ENCODE measurements at places on chromosomes 2 and 18.
A peak's percentile ranks its signal among the peaks of the same experiment; 100 is the strongest.

DNA sequence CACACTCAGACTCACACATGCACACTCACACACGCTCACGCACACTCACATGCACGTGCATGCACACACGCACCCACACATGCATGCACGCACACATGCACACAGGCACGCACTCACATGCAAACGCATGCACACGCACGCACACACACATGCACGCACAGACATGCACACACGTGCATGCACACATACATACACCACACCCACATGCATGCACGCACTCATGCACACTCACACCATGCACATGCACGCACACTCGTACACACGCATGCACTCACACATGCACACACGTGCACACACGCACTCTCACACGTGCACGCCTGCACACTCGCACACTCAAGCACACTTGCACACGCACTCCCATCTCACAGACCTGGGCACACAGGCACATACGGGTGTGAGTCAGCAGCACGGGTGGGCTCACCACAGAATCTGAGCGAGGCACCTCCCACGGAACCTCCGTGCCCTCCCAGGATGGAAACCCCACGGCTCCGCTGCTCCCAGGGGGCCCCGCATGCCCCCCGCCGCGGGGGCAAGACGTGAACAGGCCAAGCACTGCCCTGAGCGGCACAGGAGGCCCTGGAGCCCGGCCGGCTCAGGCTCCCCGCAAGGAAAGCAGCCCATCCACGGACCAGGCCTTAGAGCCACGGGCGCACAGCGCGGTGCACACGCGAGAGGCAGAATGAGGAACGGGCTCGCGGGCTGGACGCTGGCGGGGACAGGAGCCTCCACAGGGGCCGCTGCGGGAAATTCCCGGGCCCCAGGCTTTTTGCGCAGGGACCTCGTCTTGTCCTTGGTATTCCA lies 8.4 kb upstream of the KCNG2 start:
- no peak for DNase-seq

DNA sequence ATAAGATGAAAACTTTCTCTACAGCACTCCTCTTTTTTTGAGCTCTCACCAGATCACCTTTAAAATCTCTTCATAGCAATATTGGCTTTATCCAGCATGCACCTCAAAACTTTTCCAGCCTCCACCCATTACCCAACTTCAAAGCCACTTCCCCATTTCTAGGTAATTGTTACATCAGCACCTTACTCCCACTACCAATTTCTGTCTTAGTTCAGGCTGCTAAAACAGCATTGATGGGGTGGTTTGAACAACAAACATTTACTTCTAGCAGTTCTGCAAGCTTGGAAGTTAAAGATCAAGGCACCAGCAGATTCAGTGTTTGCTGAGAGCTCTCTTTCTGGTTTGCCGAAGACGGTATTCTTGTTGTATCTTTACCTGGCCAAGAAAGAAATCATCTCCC lies 114.0 kb upstream of the SLC39A10 start:
- DNase-seq, result no peak

DNA sequence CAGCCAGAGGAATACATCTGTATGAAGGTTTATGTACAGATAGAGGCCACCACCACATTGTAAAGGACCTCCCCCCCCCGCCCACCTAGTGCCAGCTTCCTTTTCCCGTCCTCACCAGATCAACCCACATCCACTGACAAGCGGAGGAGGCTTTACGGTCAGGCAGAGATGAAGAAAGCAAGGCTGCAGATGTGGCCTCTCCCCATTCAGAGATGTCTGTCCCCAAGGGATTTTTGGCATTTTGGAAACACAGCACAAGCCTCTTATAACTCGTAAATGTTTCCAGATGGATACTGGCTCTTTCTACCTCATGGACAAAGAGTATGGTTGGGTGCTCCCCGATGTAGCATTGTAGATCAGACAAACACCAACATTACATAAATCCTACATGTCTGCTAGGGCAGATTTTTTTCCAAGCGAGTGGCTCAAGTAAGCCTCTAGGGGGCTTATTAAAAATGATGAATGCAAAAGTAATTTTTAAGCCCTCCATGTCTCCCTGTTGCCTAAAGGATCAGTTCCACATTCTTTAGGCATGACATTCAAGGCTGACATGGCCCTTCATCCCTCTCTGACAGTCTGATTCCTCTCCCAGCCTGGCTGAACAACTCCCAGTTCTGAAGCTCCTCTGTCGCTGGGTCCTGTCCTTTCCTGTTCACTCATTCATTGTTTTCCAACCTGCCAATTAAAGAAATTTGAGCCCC lies 11.7 kb downstream of the VIT start:
- DNase-seq, result no peak

GRCh38 chr2:10478298-10478625 lies 30.1 kb upstream of the ODC1 start:
- DNase-seq, result no peak

DNA sequence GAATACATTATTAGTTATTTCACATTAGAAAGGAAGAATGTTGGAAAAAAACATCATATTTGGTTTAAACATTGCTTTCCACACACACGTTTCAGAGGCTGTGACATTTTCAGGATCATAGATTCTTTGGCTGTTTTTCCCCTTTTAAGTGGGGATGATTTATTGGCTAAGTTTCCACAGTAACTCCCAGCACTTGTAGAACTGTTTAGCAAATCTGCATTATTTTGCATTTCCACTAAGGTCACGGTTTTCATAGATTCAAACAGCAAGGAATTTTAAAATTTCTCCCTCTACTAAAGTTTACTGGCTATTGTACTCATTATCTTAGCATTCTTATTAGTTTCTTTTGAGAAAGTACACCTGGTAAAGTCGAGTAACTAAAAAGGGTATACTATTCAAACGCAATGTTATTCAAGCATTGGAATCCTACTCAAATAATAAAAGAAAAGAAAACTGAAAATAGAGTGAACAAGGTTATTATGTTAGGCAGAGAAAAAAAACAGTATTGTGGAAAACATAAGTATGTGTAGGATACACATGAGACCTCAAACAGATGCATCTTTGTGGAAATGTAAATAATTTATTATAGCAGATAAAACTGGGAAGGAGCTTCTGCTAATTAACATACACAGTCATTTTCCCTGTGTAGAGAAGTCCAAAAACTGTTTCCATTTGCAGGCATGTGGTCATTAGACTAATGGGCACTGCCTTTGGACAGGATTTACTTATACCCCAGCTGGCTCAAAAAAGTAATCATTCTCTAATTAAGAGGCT lies 633.8 kb downstream of the NRXN1 start:
- DNase-seq, result no peak

DNA sequence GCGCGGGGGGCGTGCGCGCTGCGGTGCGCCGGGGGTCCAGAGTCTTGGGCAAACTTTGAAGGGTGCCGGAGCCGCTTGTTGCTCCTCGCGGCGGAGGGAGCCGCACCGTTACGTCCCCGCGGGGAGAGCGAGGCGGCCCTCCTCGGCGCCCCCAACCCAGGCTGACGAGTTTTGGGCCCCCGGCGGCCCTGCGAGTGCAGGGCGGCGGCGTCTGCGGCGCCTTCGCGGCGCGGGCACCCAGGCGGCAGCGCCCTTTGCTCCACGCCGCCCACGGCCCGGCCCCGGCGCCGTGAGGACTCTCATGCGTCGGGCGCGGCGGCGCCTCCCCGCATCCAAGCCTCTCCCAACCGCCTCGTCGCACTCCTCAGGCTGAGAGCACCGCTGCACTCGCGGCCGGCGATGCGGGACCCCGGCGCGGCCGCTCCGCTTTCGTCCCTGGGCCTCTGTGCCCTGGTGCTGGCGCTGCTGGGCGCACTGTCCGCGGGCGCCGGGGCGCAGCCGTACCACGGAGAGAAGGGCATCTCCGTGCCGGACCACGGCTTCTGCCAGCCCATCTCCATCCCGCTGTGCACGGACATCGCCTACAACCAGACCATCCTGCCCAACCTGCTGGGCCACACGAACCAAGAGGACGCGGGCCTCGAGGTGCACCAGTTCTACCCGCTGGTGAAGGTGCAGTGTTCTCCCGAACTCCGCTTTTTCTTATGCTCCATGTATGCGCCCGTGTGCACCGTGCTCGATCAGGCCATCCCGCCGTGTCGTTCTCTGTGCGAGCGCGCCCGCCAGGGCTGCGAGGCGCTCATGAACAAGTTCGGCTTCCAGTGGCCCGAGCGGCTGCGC lies 814 bp downstream of the FZD7 start:
- DNase-seq, result peak; percentile 16

DNA sequence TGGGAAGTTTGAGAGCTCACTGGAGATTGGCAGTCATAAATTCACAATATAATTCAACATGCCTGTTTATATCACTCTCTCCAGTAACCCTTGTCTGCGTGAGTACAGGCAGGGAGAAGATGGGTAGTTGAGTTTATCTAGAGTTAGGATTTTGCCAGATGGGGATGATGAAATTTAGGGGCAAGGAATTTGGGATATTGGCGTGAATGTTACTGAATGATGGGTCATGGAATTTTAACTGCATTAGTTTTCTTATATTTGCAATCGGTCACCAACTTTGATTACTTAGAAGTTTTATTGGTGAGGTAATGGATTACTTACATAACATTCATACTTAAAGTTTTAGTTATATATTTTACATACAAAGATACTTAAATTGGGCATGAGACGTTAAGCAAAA lies 35.1 kb downstream of the SANBR start:
- DNase-seq, result no peak

- DNase-seq, result no peak
Observed at GRCh38 chr2:42089340-42089925, 41.6 kb downstream of the PKDCC start.

- DNase-seq, result no peak
Observed at GRCh38 chr2:28610583-28611201, 114.8 kb downstream of the PLB1 start.

DNA sequence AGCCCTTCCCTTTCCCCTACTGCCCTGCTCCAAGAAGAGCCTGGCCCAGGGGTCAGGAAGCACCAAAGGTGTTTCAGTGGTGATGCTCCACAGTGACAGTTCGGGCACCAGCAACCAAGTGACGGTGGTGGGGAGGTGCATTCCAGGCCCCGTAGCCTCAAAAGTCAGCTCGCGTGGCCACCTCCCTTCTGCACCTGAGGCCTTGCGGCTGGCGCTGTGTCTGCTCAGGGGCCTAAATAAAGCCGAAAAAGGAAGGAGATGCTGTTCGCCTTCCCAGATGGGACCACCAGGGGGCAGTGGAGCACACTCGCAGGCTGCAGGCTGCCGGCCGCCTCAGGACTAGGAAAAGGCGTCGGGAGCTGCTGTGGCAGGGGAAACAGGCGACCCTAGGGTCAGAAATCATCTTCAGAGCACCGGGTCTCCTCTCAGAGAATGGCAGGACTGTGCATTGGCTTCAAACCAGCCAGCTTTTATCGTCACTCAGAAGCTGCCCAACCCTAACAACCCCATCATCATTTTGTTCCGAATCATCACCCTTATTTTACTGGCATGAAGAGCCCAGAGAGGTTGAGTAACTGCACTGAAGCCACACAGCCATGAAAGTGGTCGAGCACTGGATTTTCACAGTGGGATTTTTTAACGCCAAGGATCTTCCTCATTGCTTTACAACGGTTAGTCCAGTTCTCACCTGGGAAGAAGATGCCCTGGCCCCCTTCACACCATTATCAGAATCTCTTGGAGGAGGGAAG lies 213.0 kb upstream of the CELF4 start:
- DNase-seq, result no peak

GRCh38 chr2:162403884-162404283 lies 60.0 kb downstream of the GCA start:
- no peak for DNase-seq

- no peak for DNase-seq
Observed at GRCh38 chr18:58542426-58543159, 86.3 kb downstream of the ALPK2 start.

- no peak for DNase-seq
Observed at GRCh38 chr2:16763056-16763455, 97.4 kb upstream of the CYRIA start.

GRCh38 chr2:160278101-160278878 lies 78.2 kb upstream of the ITGB6 start:
- DNase-seq, result no peak

GRCh38 chr2:12948231-12948960 lies 231.7 kb downstream of the TRIB2 start:
- DNase-seq, result no peak

DNA sequence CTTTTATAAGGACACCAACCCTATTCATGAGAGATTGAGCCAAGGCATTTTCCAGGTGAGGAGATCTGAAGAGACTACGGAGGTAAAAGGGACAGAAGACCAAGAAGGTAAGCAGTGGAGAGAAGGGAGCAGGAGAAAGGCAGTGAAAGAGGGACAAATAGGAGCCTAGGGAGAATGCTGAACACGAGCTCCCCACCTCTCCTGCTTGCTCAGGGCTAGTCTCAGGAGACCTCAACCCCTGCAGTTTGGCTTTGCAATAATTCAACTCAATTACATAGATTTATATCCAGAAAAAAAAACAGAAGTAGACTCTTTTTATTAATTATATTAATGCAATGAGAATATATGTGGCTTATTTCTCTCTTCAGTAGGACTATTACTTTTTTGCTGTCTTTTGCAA lies 91.0 kb upstream of the DDX18 start:
- DNase-seq, result no peak
